ENCODE measurements at places on chromosomes 6 and 20. TPM values are rescaled to one million over a fixed set of nuclear protein-coding genes. Genes with fewer than 3 reads are reported as not detected.

TENT5A gene
- 4.8 TPM for total RNA-seq

DNA sequence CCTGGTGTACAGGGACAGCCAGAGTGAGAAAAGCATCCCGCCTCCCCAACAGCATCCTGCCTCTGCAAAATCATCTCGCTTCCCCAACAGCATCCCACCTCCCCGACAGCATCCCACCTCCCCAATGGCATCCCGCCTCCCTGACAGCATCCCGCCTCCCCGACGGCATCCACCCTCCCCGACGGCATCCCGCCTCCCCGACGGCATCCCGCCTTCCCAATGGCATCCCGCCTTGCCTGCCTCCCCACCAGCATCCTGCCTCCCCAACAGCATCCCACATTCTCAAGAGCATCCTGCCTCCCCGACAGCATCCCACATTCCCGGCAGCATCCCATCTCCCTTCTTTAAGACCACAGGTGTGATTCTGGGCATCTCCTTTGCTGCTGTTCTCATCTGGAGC lies 46.0 kb upstream of the NXT1 start:
- H3K4me1 ChIP-seq, result no peaks in the 10 kb centered on the region
- H3K4me3 ChIP-seq, result no peak overlapping the region
- no peaks in the 10 kb centered on the region for H3K36me3 ChIP-seq
- no peak overlapping the region for H3K27ac ChIP-seq

- no peak for DNase-seq
- no peak within 1 kb of the TSS for H3K4me3 ChIP-seq
- H3K27ac ChIP-seq, result no peak within 1 kb of the TSS
- no peaks in the 10 kb centered on the region for H3K36me3 ChIP-seq
These were observed at the start of gene PCSK2 for GRCh38 chr20:17226410-17227218. TSS of gene PCSK2 (plus strand) at chr20:17227040. CDS start at chr20:17227306, 266 bp downstream.

F13A1 gene
- 21.1 TPM for total RNA-seq

DNA sequence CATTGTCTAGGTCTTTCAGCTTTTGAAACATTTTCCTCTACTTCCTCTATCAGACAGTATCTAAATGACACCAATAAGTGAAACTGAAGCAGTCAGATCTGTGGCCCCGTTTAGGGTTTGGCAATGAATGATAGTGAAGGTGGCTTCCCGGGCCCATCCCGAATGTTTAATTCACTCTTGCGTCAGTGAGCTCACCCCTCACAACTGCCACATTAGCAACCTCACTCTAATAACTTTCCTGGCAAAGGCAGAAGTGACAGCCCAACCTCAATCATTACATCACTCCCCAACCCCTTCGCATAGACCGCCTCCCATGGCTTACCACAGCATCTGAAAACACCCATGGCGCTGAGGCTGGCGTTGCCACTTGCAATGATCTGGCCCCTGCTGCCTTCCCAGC lies 92.4 kb upstream of the CD83 start:
- no peak overlapping the region for H3K4me3 ChIP-seq
- no peaks in the 10 kb centered on the region for H3K36me3 ChIP-seq
- H3K27me3 ChIP-seq, result peaks cover 7% of the 10 kb centered on the region
- H3K4me1 ChIP-seq, result no peaks in the 10 kb centered on the region

GRCh38 chr6:31479933-31480535 lies 17.9 kb upstream of the MICB start:
- H3K36me3 ChIP-seq, result no peaks in the 10 kb centered on the region
- no peaks in the 10 kb centered on the region for H3K27me3 ChIP-seq
- no peak overlapping the region for H3K27ac ChIP-seq
- DNase-seq, result no peak

DNA sequence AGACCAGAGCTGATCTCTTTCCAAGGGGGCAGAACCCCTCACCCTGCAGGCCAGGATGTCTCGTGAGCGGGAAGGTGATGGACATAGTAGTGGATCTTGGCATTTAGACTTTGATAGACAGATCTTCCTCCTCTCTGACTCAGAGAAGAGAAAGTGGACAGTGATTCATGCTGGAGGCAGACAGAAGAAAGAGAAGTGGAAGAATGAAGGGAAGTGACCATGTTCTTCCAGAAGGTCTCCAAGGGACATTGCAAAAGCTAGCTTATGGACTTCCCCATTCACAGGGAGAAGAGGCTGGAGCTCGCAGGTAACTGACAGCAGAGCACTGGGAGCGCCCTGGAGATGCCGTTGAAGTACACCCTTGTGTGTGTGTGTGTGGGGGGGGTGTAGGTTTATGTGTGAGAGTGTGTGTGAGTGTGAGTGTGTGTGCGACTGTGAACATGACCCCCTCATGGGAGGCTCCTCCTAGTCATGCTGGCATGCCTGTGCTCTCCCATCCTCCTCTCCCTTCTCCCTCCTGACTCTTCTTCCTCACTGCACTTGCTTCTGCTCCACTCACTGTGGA lies 8.0 kb upstream of the RAET1L start:
- peaks cover 11% of the 10 kb centered on the region for H3K4me1 ChIP-seq
- DNase-seq, result no peak
- H3K27ac ChIP-seq, result no peak overlapping the region
- H3K27me3 ChIP-seq, result peaks cover 23% of the 10 kb centered on the region

HDGFL1 gene
- total RNA-seq, result not detected

Measured in CD4-positive, CD25-positive, alpha-beta regulatory T cell (primary cell).